ENCODE measurements at places on chromosomes 16 and 17.
A peak's percentile ranks its signal among the peaks of the same experiment; 100 is the strongest.

DNA sequence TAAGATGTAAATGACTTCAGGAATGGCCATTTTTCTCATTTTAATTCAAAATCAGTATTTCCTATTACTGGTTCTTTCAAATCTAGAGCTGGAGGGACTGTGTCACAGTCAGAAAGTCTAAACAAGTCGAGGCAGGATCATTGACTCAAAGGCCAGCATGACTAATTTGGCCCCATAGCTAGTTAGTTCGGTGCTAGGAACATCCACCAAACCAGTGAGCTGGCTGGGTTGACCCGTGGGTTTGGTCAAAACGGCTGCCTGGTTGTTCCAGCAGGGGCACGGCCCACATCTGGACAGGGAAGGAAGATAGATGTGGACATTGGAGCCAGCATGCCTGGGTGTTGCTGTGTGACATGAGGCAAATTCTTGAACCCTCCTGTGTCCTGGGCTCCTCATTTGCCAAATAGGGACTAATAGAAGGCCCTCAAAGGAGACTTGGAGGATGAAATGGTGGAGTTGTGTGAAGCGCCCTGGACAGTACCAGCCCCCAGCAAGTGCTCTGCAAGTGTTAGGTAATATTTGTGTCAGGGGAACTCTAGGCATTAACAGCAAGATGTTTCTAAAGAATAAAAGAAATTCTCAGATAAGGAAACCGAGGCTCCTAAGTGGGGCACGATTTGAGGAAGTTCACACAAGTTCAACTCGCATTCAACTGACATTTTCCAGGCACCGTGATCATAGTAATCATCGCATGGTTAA lies 46.2 kb downstream of the MEOX1 start:
- peak; percentile 18 for DNase-seq

GRCh38 chr17:38728290-38728831 lies 1.8 kb upstream of the CISD3 start:
- no peak for DNase-seq

DNA sequence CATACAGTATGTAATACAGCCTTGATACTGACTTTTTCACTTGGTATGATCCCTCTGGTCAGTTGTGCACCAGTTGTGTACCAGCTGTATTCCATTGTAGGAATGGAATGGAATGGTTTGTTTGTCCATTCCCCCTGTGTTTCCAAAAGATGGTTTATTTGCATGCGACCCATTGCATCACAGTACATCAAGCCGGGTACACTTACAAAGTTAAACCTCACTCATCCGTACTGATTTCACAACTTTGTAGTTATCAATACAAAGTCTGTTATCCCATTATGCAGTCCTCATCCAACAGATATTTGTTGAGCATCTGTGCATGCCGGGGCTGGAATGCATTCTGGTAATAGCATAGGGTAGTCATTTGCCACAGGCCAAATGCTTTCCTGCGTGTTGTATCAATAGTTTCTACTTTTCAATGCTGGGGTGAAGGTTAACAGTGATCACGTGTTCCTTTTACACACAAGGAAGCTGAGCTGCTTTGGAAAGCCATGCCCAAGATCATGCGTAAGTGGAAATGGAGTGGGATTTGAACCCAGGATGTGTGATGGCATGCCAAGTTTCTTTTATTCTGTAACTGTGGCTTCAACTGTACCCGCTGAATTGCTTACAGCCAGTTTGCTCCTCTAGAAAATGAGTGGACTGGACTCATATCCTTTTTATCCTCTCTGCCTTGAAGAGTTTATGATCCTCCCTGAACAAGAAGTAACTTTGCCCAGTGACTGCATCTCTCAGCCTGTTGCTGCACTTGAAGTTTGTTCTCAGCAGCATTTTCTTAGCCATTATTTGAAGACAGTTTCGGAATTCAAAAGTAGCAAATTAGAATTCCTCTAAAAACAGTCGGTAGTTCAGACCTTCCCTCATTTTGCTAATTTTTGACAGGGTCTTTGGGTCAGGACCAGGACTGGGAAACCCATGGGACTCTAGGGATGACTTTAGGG lies 228.5 kb downstream of the CCDC182 start:
- no peak for DNase-seq

- DNase-seq = no peak
These were observed 14.9 kb upstream of the CRK start for GRCh38 chr17:1470755-1471462.

- no peak for DNase-seq
These were observed 3.6 kb downstream of the GPRC5B start for GRCh38 chr16:19881028-19881427.

DNA sequence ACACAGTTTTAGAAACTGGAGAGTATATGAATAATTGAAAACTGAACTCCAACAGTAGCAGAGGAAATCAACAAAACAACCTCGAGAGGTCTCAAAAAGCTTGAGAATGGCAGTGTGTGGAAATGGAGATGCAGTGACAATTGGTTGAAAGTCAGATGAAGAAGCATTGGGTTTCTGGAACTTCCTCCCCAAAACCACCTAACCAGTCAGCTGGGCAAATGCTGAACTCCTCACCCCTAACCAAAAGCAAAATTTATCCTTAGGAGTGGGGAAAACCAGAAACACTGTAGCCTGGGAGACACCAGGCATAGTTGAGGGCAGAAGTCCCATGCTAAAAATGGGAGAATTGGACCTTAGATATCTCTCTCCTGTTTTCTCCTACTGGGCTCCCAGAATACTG lies 109.9 kb downstream of the TANC2 start:
- peak; percentile 17 for DNase-seq

DNA sequence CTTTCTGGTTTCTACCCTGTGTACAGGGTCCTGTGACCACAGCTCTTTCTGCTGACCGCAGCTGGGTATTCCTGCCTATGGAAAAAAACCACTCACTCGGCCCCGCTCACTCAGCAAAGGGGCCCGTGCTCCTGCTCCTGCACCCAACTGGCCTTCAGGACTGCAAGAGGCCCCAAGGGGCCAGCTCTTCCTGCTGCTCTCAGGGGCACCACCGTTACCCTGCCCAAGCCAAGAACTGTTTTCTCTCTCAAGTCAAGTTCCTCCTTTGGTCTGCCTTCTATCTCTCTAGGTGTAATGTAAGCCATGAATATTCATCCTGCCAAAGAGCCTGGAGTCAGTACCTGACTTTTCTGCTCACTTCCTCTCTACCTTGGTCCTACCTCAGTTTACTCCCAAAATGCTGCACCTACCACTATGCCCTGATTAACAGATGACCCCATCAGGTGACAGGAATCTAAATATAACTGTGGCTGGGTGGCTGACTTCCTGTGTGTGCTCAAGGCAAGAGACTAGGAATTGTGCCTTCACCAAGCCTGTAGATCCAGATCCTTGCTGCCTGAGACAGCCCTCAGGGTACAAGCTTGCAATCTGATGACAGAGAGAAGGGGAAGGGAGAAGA lies 20.4 kb upstream of the SCIMP start:
- DNase-seq = no peak

- DNase-seq = no peak
These were observed at the start of gene CDH1 for GRCh38 chr16:68737046-68737729. Gene CDH1 (plus strand): TSS chr16:68737292. CDS start chr16:68737416, 124 bp downstream.
